Nucleus accumbens (tissue), 56 donors: ENCODE measurements at places on chromosomes 5 and 9.

- no peak for DNase-seq
Observed at GRCh38 chr9:93248386-93249040, 64.6 kb downstream of the WNK2 start.

DNA sequence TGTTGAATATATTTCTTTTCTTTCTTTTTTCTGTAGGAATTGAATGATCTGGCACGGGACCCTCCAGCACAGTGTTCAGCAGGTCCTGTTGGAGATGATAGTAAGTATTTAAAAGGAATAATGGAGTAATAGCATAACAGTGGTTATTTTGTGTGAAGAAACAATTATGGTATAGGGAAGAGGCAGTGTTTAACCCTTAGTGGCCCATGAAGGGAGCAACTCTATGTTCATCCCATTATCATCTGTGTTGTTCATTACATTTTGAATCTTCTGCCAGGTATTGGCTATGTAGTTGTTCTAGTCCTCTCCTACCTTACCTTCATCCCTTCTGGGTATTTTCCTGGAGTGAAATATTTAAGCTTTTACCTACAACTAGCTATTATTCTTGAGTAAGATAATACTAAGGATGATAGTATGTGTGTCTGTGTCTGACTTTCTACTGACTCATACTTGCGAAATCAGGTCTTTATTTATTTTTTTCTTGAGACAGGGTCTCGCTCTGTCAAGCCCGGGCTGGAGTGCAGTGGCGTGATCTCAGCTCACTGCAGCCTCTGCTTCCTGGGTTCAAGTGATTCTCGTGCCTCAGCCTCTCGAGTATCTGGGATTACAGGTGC lies 39.3 kb downstream of the UBE2D2 start:
- no peak for DNase-seq

GRCh38 chr5:107952450-107952849 lies 281.7 kb upstream of the EFNA5 start:
- DNase-seq: no peak

DNA sequence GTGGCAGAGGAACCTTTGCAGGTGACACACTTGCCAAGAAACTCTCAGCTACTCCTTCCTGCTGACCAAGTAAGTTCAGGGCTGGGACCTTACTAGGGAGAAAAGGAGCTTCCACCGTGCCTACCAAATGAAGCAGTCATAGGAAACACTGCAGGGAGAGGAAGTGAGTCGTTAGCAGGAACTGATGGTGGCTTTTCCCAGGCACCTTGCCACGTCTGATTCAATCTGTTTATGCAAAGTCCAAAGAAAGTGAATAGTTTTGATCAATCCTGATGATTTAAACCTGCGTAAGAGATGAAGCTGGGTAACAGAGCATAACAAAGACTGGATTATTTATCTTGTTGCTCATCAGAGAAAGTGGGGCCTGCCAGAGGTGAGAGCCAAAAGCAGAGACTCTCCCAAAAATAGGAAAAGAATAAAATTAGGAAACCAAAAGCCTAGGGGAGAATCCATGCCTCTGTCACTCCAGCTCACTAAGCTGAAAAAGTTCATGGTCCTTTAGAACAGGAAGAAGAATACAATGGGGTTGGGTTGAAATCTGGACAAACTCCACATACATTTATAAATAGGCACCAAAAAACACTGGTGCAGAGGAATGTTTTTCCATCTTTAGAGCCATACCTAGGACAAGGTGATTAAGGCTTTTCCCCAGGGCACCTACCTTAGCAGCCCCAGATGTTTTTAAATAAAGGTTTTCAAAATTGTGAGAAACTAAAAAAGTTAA lies 9.3 kb upstream of the PFDN1 start:
- DNase-seq: no peak

GRCh38 chr5:170278611-170279458 lies 18.7 kb downstream of the LCP2 start:
- DNase-seq: no peak

GRCh38 chr9:89639367-89639795 lies 34.6 kb downstream of the GADD45G start:
- DNase-seq: peak; percentile 58

- peak; percentile 14 for DNase-seq
Observed at GRCh38 chr9:113468716-113469448, 5.4 kb downstream of the RGS3 start.

- DNase-seq: no peak
Observed at GRCh38 chr5:72510610-72511181, 3.5 kb upstream of the ZNF366 start.

DNA sequence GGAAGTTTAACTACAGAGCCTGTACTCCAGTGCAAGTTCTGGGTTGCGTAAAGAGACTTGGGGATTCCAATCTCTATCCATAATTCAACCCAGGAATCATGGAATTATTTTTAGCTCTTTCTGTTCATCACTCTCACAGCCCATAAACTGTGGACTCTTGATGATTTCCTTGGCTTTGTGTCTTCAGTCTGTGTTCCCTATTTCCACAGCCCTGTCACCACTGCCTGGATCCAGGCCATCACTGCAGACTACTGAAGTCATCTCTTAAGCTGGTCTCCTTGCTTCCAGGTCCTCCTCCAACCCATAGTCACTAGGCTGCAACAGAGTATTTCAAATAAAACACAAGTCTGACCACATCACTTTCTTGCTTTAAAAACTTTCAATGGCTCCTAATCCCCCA lies 211.7 kb downstream of the PLK2 start:
- no peak for DNase-seq

GRCh38 chr9:12818431-12819000 lies 43.7 kb downstream of the LURAP1L start:
- DNase-seq: no peak

DNA sequence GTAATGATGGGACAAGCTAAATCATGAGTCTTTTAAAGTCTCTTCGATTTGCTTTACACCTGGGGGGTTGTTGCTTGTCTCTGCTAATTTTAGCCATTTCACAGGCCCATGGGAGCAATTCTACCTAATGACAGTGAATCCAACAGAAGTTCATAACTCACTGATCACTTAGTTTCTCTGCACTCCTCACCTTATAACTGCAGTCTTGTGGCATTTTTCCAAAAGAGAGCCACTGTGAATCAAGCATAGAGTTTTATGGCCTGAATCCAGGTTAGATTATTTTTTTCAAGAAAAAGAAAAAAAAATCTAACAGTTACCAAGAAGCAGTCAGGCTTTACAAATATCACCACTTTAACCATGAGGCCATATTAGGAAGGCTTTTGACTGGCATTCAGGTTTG lies 1.5 kb upstream of the IL7R start:
- no peak for DNase-seq

GRCh38 chr9:111034170-111034897 lies 3.9 kb downstream of the LPAR1 start:
- DNase-seq: no peak

- DNase-seq: no peak
Observed at GRCh38 chr5:63957617-63958016, 4.6 kb downstream of the HTR1A start.

GRCh38 chr9:93210974-93211653 lies 27.2 kb downstream of the WNK2 start:
- no peak for DNase-seq

DNA sequence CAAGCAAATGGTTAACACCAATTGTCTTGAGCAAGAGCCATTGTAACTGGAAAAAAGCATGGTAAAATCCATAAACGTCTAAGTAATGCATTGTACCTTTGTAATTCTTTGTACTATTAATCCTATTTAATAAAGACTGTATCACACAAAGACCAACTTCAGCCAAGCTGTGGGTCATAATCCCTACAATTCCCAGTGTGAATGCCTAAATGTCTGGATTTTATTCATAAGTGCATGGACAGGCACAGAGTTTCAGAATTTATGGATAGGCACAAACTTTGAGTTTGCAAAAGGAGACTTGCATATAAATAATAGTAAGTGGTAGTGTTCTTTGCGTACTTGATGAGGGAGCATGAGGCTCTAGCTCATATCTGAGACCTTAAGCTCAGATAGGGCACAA lies 1280.2 kb upstream of the WWC1 start:
- DNase-seq: no peak

DNA sequence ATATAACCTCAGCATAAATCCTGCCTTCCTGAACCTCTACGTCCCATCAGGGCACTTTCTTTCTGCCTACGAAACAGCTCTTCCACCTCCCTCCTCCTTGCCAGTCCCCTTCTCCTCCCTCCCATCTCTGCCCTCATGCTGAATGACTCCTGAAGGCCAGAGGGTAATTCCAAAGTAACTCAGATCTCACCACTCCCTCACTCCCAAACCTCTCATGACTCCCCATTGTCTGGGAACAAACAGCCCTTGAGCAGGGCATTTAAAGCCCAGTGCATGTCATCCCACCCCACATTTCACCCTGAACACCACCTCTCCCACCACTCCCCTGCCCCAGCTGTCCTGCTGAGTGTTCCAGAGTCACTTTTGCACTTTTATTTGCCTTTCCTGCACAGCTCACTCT lies 8.9 kb upstream of the FBP1 start:
- DNase-seq: no peak

DNA sequence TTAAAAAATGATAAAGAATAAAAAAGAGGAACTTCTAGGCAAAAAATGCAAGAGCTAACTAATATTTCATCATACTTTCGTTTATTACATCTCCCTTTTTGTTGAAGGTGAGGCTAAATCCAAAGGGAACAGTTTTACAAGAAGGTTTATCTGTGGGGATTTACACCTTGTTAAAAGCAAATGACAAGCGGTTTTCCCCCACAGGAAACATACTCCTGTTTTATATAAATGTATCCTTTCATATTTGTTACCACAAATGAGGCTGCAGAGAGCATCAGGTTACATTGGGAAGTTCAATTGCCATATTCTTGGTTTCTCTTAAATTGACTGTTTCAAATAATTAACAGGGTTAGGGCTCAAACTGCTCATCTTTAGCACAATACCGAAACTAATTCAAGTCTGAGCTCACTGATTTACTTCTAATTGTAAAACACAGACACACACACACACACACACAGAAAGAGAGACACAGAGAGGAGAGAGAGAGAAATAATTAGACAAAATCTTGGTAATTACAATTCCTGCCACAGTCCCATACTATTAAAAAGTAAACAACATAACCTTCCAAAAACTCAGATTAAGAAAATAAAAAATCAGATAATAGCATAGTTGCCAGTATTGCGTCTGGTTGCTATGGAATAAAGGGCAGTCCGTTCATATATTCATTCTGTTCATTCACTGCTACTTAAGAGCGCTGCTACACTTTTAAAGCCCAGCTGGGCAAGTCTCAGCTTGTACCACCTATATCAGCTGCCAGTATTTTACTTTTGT lies 17.1 kb downstream of the RFX3 start:
- no peak for DNase-seq

DNA sequence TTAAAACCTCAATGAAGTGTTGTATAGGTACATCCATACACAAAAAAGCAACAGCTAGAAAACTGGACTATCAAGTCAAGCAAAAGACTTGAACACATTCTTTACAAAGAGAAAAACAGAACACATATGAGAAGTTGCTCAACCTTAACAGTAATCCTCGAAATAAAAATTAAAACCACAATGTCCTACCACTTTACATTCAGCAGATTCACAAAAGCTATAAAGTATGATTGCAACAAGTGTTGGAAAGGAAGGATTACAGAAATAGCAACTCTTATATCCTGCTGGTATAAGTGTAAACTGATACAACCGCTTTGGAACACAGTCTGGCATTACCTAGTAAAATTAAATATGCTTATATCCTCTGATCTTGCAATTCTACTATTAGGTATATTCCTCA lies 28.5 kb upstream of the GOLGA1 start:
- no peak for DNase-seq

DNA sequence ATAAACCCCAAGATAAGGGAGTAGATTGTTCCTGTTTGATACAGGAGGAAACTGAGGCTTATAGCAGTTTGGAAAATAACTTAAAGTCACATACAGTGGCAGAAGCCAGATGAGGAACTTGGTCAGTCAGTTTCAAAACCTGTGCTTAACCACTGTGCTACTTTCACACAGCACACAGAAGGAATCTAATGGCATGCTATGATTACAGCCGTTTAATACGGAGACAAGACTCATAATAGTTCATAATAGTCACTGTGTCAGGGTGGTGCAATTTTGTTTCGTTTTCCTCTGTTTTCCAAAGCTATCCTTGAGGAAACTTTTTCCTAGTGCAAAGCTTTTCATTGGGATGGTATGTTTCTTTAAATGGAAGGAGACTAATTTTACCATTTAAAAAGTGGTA lies 112.3 kb downstream of the GCNT1 start:
- DNase-seq: no peak

GRCh38 chr9:135494791-135495559 lies 5.5 kb upstream of the MRPS2 start:
- DNase-seq: no peak

- DNase-seq: no peak
Observed at GRCh38 chr5:124232515-124232914, 513.9 kb downstream of the ZNF608 start.

GRCh38 chr9:15531380-15531779 lies 20.6 kb upstream of the PSIP1 start:
- no peak for DNase-seq
